ENCODE measurements at places on chromosomes 13 and 19.

GRCh38 chr19:13033819-13034611, 38.7 kb downstream of the NFIX start:
- DNase-seq = no peak

DNA sequence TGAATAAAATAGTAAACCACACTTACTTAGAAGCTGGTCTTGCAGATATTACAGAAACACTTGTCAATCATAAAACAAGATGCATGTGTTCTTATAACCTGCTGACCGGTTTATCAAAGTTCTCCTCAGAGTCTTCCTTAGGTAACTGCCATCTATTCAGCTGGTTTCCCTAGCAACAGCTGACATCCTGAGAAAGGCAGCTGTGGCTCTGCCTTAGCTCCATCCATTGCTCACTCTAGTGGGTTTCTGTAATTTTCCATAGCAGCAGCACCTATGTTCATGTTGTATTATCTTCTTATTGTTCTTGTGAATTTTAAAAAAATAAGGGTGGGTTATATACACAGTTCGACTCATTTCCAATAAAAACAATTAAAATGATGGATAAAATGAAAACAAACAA, 87.8 kb downstream of the RAP2A start:
- DNase-seq = no peak

DNA sequence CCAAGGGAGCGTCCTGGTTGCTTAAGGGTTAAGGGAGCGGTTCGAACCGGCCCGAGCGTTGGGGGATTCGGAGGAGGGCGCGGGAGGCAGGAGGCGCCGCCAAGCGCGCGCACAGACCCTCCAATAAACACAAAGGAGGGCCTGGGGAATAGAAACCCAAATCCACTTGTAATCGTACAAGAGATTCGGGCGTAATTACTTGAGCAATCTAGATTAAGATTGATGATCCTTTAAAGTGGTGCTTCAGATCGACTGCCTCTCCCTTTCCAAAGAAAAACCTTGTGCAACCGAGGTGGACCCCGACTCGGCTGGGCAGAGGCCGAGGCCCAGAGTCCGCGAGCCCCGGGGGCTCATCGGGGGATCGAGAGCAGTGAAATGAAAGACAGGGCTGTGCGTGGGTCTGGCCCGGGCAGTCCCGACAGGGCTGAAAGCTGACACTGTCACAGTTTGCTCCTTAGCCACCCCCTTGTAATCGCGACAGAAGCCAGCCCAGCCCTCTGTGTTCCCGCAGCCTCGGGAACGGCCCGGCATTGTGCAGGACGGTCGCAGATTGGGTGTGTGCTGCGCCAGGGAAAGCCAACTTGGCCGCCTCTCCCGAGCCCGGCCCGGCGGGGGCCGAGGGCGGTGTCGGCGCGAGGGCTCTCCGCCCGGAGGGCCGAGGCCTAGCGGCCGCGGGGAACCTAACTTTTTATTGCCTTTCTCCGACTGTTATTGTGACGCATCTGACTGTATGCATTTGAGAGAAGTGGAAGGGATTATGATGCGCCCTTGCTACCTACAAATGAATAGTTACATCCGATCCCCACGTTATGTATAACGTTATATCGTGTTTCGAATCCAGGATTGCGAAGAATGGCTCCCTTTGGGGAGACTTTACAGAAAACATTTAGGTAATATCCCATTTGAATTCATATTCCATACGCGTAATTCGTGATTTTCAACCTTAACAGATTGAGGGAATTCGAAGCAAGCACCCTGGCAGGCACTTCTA, 5.5 kb downstream of the MAB21L1 start:
- DNase-seq = no peak

DNA sequence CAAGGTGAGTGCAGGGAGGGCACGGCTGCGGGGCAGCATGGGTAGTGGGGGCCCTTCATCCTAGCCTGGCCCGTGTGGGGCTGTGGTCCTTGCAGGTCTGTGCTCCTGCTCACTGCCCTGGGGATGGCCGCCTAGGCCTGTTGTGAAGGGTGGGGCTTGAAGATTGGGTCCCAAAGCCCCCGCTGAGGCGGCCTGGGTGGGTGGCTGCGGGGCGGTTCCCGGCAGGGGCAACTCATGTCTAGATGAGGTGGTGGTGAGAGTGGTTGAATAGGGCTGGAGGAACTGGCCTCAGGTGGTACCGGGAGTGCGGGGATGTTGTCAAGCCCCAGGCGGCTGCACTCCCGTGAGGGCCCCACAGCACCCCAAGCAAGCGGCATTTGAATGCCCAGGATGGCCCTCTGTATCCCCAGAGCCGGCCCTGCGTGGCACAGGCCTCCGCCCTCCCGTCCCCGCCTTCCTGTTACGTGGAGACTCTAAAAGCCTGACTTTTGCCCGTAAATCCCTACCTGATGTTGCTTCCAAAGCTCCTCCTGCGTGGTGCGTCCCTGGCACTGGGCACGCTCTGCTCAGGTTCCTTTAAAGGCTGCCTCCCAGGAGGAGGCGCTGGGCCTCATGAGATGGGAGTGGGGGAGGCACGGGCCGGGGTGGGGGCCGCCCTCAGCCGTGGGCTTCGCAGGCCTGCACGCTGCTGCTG, 15.0 kb downstream of the SPPL2B start:
- no peak for DNase-seq

DNA sequence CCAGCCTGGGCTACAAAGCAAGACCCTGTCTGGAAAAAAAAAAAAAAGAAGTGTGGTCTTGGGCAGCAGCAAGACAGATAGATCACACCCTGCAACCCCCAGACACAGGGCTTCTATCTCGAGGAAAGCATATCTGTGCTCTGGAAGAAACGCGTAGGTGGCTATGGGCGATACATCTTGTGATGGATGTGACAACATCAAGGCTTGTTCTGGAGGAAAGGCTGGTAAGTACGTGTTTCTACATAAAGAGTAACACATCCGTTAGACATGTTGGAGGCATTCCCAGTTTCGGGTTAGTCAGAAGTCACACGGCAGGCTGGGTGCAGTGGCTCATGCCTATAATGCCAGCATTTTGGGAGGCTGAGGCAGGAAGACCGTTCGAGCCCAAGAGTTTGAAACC, 6.6 kb upstream of the DHDH start:
- DNase-seq = no peak

- DNase-seq = no peak
Measured at GRCh38 chr19:5615756-5616327, 6.7 kb downstream of the SAFB2 start.

GRCh38 chr19:28444362-28444761, 768.6 kb downstream of the UQCRFS1 start:
- no peak for DNase-seq

DNA sequence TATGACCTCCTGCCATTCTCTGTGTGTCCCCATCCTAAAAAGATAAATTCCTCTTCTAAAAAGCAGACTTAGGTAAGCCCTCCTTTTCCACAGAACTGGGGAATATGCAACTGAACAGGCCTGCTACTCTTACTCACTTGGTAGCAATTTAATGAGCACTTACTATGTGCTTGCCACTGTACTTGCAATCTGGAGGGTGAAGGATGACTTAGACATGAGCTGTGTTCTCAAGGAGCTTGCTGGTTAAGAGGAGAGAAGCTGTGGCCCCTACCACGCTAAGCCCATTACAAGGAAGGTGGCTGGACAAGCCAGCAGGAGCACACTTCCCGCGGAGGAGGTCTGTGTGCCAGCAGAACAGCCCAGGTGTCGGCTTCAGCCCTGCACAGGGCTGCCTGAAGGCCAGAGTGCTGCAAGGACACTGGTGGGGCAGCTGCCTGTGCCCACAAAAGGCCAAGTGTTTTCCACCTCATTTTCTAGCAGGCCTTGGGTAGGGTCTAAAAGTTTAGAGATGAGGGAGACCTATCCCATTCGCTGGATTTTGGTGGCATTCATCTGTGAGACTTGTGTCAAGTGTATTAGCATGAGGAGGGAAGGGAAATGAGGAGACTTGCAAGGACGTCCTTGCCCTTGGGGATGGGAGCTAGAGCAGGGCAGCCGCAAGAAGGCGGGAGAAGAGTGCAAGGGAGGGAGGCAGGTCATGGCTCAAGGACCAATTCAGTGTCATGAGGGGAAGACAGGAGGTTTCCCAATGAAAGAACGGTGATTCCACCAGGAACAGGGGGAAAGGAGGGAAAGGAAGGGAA, 52.0 kb downstream of the COL4A1 start:
- no peak for DNase-seq

DNA sequence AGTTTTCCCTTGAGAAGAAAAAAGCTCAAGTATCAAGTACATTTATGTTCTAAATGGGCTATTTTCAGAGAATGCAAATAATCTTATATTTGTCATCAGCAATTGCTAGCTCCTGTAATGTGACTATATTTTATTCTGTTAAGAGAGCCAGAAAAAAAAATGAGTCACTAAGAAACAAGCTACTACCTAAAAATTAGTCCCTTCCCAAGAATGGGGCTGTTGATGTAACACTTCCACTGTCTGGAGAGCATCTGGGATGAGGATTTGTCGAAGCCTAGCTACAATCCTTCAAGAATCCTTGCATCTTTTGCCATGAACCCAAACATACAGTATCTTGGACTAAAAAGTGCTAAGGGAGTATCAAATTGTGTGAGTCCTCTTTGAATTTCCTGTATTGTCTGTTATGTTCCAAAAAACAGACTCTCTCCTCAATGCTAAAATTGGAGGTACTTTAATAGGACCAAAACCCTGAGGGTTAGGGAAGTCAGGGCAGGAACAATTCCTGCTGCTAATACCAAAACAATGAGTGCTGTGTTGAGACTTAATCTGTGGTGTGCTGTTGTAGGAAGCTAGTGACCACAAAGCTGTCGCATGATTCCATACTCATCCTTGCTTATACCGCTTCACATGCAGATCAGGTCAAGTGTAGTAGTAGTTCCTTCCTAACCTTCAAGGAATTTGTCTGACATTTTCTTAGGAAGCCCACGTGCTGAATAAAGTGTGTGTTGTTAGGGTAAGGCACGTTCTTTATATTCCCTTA, 4.9 kb upstream of the ZC3H13 start:
- DNase-seq = no peak

DNA sequence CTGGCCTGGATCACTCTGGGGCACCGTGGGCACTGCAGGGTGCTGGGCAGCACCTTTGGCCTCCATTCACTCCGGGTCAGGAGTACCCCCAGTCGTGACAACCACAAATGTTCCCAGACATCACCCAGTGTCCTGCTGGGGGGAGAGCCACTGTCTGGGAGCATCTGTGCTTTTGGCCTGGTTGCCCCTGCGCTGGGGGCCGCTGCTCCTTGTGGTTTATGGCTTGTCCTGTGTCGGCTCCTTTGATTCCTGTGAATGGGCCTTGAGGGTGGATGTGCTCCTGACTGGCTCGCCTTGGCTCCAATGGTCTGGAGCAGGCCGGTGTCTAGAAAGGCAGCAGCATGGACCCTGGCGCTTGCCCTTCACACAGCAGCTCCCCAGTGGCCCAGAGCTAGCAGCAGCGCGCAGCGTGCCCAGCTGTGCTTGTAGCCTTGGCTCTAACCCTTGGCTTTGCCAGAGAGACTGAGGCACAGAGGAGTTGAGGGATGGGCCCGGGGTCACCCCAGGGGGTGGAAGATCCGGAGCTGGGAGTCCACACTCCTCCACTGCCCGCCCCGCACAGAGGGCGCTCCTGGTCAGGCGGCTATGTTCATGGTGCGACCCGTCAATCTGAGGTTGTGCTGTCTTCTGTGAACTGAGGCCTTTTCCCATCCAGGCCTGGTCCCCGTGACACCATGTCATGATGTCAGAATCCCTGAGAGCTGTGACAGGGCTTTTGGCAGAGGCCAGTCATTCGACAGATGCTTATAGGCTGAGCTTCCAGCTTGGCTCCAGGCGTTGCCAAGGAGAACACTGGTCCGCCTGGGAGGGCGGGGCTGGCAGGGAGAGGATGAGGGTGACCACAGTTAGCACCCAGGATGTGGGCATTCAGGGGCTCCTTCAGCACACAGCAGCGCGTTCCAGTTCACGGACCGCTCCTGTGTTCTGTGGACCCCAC, 4.1 kb downstream of the DAZAP1 start:
- DNase-seq = no peak

GRCh38 chr13:39025433-39025839, 12.5 kb downstream of the PROSER1 start:
- DNase-seq = no peak

DNA sequence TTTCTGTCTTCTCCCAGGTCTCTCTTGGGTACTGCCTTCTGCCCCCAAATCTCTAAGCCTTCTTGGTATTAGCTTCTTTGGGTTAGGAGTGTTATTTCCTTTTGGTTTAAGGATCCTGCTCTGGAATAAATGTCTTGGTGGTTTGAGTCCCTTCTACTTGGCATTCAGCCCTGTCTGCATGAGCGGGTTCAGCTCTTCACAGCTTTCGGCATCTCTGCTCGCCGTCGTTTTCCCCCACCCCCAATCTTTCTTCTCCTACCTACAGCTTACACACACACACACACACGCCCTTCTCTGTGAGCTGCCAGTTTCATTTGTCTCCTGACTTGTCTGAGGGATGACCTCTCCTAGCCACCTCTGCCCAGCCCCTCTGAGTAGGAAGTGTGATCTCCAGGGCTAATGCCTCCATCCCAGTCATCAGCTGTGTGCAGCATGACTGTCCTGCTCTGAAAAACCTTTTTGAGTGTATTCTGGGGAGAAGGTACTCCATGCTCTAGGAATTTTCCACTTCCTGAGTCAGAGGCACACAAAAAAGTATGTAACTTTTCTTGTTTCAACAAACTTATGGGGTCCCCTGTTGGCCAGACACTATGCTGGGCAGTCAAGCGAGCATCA, 4.7 kb downstream of the CNOT3 start:
- DNase-seq = no peak

- peak; percentile 37 for DNase-seq
Measured at GRCh38 chr13:57631596-57632275, at the start of gene PCDH17. TSS of gene PCDH17 (plus strand) at chr13:57631744. CDS start at chr13:57632547, 803 bp downstream.

DNA sequence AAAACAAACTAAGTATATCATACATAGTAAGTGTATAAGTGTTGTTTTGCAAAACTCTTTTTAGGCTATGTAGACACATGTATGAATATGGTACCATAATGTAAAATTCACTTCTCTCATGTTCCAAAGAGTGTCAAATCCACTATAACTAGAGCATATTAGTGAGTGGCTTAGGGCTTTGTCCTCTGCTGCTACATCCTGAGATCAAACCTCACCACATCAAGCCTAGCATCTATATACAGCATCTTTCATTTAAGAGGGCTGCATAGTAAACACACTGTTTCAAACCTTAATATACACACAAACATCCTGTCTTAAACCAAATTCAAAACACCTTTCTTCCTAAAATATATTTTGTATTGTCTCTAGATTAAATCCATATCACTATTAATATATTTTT, 38.7 kb downstream of the ELF1 start:
- no peak for DNase-seq

DNA sequence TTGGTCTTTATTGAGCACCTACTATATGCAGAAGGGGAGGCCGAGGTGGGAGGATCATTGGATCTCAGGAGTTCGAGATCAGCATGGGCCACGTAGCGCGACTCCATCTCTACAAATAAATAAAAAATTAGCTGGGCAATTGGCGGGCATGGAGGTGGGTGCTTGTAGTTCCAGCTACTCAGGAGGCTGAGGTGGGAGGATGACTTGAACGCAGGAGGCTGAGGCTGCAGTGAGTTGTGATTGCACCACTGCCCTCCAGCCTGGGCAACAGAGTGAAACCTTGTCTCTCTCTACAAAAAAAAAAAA, 3.8 kb downstream of the CFD start:
- no peak for DNase-seq

- DNase-seq = no peak
Measured at GRCh38 chr13:43154156-43154651, 130.8 kb downstream of the DNAJC15 start.

- no peak for DNase-seq
Measured at GRCh38 chr13:30792285-30793000, 57.1 kb downstream of the ALOX5AP start.

All from NCI-H187 (cell line).